ENCODE measurements at places on chromosomes 3 and 15. TPM values are rescaled to one million over a fixed set of nuclear protein-coding genes. Genes with fewer than 3 reads are reported as not detected.

U2SURP gene
- 55.1 TPM for total RNA-seq

HCLS1 gene
- 9.2 TPM for total RNA-seq

CERS3 gene
- total RNA-seq = not detected

SERF2 gene
- 1,095 TPM for total RNA-seq

SEMA6D gene
- total RNA-seq = 52.6 TPM

HRG gene
- not detected for total RNA-seq

TXNRD3 gene
- total RNA-seq = 5.0 TPM

CPN2 gene
- not detected for total RNA-seq

GP9 gene
- total RNA-seq = 0.39 TPM

SLC27A2 gene
- total RNA-seq = 43.1 TPM

MRPS22 gene
- total RNA-seq = 48.3 TPM

ZNF148 gene
- 44.3 TPM for total RNA-seq

GOLGA6B gene
- not detected for total RNA-seq

TFRC gene
- total RNA-seq = 595 TPM

MYO9A gene
- 45.6 TPM for total RNA-seq

SERINC4 gene
- total RNA-seq = not detected

SH2D7 gene
- 0.89 TPM for total RNA-seq

COL6A6 gene
- total RNA-seq = not detected

GREM1 gene
- 46.0 TPM for total RNA-seq

TMEM40 gene
- total RNA-seq = not detected
